ENCODE measurements at places on chromosomes 2 and 18.

- H3K27ac ChIP-seq = no peak overlapping the region
- no peaks in the 10 kb centered on the region for H3K27me3 ChIP-seq
- H3K4me1 ChIP-seq = peaks cover 14% of the 10 kb centered on the region
Measured at GRCh38 chr2:205539603-205540002, 142.7 kb upstream of the NRP2 start.

- no peaks in the 10 kb centered on the region for H3K27me3 ChIP-seq
- peak overlapping the region; percentile 25 for H3K27ac ChIP-seq
- H3K36me3 ChIP-seq = peaks cover 15% of the 10 kb centered on the region
Measured at GRCh38 chr18:49082714-49083688, 132.2 kb upstream of the SMAD7 start.

DNA sequence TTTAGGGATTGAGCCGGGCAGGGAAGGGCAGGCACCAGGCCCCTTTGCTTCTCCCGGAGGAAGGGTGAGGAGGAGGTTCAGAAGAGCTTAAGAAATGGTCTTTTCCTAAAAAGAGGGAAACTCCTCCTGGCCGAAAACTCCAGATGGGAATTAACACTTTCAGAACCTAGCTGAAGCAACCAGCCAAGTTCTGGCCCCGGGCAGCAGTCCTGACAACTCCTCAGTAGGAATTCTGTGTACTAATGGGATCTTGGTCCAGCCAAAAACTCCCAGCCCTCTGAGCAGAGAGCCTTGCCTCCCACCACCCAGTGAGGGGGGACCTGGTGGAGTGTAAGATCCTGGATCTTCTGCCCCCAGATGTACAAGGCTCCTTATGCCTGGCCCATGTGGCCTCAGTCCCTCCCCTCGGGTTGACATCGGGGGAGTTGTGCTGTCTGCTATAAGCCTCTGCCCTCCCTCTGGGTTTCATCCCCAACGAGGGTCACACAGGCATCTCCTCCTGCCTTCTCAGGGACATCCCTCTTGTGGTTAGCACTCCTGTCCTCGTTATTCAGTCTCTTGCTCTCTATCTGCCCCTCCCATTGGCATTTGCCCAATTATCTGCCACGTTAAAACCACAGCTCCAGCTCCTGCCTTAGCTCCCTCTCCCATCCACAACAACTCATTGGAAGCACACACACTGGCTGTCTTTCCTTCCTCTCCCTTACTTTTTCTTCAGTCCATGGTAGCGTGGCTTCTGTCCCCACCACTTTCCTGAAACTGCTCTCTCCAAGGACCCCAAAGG is 184.6 kb downstream of the CYP26B1 start:
- H3K4me3 ChIP-seq = no peak overlapping the region
- H3K36me3 ChIP-seq = peaks cover 2% of the 10 kb centered on the region
- peaks cover 8% of the 10 kb centered on the region for H3K27me3 ChIP-seq
- H3K27ac ChIP-seq = no peak overlapping the region

GRCh38 chr2:39119732-39120520 is 925 bp downstream of the SOS1 start:
- H3K4me1 ChIP-seq = peaks cover 55% of the 10 kb centered on the region
- H3K36me3 ChIP-seq = peaks cover 64% of the 10 kb centered on the region
- peak; percentile 66 for DNase-seq

GRCh38 chr2:174326161-174327020 is 8.4 kb upstream of the SP9 start:
- peaks cover 79% of the 10 kb centered on the region for H3K27me3 ChIP-seq
- H3K4me3 ChIP-seq = peak overlapping the region; percentile 66
- no peak overlapping the region for H3K27ac ChIP-seq
- DNase-seq = no peak

GRCh38 chr2:149894226-149894625 is 306.7 kb upstream of the MMADHC start:
- no peaks in the 10 kb centered on the region for H3K4me1 ChIP-seq
- no peak for DNase-seq
- no peaks in the 10 kb centered on the region for H3K36me3 ChIP-seq
- H3K27me3 ChIP-seq = no peaks in the 10 kb centered on the region
- no peak overlapping the region for H3K4me3 ChIP-seq
- no peak overlapping the region for H3K27ac ChIP-seq

DNA sequence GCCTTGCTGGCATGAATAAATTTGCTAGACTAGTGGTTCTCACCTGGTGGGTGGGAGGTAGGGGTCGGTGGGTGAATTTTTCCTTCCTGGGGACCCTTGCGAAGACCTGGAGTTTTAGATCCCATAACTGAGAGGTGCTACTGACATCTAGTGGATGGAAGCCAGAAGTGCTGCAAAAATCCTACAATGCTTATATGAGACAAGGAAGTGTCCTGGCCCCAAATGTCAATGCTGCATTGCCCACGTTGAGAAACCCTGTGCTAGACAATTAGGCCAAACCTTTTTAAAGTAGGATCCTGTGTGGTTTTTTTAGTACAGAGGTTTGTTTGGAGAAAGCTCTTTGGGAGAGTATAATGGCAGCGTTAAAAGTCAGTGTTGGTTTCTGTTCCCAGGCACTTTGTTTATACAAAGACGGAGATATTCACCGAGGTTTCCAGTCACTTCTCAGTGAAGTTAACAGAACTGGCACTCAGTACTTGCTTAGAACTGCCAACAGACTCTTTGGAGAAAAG is 9.6 kb downstream of the SERPINB8 start:
- H3K27ac ChIP-seq = no peak overlapping the region
- H3K27me3 ChIP-seq = no peaks in the 10 kb centered on the region
- H3K36me3 ChIP-seq = no peaks in the 10 kb centered on the region
- peak; percentile 56 for DNase-seq

- H3K36me3 ChIP-seq = no peaks in the 10 kb centered on the region
- no peak for DNase-seq
- H3K27me3 ChIP-seq = peaks cover 37% of the 10 kb centered on the region
- no peaks in the 10 kb centered on the region for H3K4me1 ChIP-seq
Measured at GRCh38 chr18:70219688-70220087, 14.2 kb upstream of the RTTN start.

DNA sequence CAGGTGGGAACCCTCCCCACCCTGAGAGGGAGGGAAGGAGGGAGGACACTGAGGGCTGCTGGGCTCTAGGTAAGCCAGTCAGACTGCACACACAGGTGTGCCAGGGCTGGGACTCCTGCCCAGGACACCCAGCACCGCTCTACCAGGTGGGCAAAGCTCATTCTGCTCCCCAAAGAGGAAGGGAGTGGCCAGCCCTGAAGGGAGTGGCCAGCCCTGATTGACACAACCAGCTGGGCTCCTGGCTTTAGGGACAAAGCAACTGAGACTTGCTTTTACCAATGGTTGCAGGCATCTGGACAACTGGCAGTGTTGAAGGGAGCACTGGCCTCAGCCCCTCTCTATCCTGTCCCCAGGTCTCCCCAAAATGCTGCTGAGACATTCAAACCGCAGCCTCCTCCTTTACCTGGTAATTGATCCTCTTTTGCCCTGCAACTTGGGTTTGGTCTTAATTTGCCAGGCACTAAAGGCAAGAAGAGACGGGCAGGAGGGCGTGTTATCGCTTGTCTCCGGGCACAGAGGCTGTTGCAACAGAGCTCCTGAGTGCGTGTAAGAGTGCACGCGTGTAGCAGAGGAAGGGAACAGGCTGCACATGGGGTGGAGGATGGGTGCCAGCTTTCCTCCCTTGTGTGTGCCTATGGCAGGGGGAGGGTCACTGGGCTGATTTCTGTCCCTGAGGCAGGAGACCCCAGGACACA is 14.5 kb upstream of the FOSL2 start:
- H3K27ac ChIP-seq = peak overlapping the region; percentile 37
- no peaks in the 10 kb centered on the region for H3K36me3 ChIP-seq
- no peak overlapping the region for H3K4me3 ChIP-seq
- peaks cover 3% of the 10 kb centered on the region for H3K27me3 ChIP-seq
- no peak for DNase-seq

DNA sequence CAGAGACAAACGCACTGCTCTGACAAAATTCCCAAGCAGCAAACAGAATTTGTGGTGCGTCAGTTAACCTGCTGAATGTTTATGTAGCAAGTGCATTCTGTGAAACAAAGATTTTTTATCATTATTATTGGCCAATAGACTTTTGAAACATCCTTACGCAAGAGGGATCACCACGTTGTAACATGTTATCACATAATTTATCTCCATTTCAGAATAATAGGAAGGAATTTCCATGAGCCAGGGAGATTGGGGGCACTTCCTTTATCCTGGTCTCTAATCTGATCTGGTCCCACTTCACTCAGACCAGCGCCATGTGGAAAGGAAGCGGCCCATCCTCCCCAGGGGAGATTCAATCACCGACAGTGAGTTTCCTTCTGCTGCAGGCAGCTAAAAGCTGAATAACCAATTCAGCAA is 166.1 kb downstream of the PID1 start:
- H3K27me3 ChIP-seq = no peaks in the 10 kb centered on the region
- no peak overlapping the region for H3K27ac ChIP-seq
- H3K36me3 ChIP-seq = no peaks in the 10 kb centered on the region
- no peak overlapping the region for H3K4me3 ChIP-seq
- DNase-seq = no peak

DNA sequence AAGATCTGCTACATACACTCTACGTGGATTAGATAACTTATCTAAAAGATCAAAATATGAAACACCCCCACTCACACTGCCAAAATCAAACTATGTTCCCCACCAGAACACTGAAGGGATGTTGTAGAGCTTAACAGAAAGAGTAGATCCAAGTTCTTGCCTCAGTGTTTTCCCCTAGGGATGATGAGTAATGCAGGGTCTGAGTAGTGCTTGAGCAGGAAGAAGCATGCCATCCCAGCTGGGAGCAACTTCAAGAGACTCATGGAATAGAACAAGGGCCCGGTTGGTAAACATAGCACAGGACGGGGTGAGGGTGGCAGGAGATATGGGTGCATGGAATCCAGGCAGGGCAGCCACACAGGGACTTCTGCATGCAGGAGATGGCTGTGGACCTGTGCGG is 74.3 kb downstream of the SNTG2 start:
- H3K36me3 ChIP-seq = no peaks in the 10 kb centered on the region
- no peak for DNase-seq
- H3K27ac ChIP-seq = no peak overlapping the region
- no peaks in the 10 kb centered on the region for H3K4me1 ChIP-seq
- H3K27me3 ChIP-seq = no peaks in the 10 kb centered on the region
- no peak overlapping the region for H3K4me3 ChIP-seq

GRCh38 chr2:188835821-188836220 is 138.4 kb upstream of the COL3A1 start:
- H3K4me1 ChIP-seq = no peaks in the 10 kb centered on the region
- H3K36me3 ChIP-seq = no peaks in the 10 kb centered on the region
- H3K27me3 ChIP-seq = no peaks in the 10 kb centered on the region
- no peak overlapping the region for H3K4me3 ChIP-seq
- DNase-seq = no peak

GRCh38 chr2:228675646-228676045 is 494.2 kb upstream of the SPHKAP start:
- no peak overlapping the region for H3K27ac ChIP-seq
- H3K36me3 ChIP-seq = no peaks in the 10 kb centered on the region
- H3K27me3 ChIP-seq = no peaks in the 10 kb centered on the region

DNA sequence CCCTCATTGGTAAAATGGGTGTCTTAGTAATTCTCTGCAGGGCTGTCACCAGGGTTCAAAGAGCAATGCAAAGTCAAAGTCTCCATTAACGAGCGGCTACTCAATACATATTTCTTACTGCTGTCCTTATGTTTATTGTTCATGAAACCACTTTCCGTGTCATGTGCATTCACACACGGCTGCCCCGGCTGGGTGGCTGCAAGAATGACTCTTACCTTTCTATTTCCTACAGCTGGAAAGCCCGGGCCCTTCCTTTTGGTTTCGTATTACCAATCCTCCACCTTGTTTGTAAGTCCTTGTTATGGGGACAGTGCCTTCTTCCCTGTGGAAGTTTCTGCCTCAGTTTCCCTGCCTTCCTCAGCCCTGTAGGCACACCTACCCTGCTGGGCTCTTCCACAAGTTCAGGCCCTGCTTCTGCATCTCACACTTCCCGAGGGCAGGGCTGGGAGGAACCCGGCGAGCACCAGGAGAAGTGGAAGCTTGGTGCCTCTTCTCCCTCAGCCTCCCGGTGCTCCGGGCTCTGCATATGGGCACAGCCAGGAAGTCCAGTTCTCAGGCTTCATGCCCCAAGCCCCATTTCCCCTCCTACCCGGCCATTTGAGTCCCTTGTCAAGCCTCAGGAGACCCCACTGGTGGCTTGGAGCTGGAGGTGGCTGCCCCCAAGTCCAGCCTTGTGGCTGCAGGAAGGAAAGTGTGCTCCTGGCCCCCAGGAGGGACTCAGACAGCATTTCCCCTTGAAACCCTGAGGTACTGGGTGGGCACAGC is 18.7 kb upstream of the ACKR3 start:
- DNase-seq = no peak
- H3K4me3 ChIP-seq = no peak overlapping the region
- H3K27ac ChIP-seq = peak overlapping the region; percentile 13
- H3K36me3 ChIP-seq = peaks cover 74% of the 10 kb centered on the region

DNA sequence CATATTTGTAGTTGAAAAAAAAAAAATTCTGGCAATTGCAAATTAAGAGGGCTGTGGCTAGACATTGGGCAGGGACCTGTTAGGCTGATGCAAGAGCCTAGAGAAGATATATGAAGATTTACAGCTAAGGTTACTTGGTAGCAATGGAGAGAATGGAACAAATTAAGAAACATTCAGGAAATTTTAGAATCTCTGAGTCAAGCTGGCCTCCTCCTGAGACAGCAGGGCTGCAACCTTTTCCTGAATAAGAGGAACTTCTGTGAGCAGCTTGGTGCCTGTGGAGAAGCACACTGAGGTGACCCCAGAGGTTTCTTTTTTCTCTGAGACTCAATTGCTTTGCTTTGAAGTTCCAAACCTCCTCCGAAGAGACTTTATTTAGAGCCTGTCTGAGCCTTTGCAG is 118.6 kb upstream of the LRATD1 start:
- H3K4me3 ChIP-seq = no peak overlapping the region
- no peaks in the 10 kb centered on the region for H3K27me3 ChIP-seq
- no peaks in the 10 kb centered on the region for H3K4me1 ChIP-seq
- H3K36me3 ChIP-seq = no peaks in the 10 kb centered on the region
- no peak for DNase-seq
- H3K27ac ChIP-seq = no peak overlapping the region

GRCh38 chr2:2083113-2083758 is 247.8 kb downstream of the MYT1L start:
- DNase-seq = no peak
- H3K36me3 ChIP-seq = no peaks in the 10 kb centered on the region
- H3K27me3 ChIP-seq = no peaks in the 10 kb centered on the region
- H3K4me1 ChIP-seq = no peaks in the 10 kb centered on the region
- H3K27ac ChIP-seq = no peak overlapping the region

DNA sequence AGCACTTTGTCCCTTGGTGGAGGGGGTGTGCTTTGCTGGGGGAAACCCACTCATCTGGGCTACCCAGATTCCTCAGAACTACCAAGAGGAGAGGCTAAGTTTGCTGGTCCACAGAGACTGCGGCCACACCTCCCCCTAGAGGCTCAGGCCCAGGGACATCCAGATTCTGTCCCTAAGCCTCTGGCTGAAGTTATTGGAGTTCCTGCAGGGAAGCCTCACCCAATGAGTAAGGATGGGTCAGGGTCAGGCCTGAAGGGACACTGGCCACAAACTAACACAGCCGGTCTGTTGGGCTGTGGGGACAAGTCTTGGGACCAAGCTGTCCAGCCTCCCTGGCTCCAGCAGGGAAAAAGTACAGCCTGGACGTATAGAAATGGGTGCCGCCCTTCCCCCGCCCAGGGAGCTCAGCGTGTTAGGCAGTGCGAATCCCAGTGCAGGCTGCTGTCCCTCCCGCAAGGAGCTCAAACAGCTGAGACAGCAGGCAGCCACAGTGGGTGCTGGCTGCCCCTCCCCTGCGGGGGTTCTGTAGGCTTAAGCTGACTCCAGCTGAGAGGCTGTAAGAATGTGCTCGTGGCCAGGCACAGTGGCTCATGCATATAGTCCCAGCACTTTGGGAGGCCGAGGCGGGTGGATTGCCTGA is 86.9 kb upstream of the ARL5A start:
- no peak for DNase-seq
- H3K36me3 ChIP-seq = no peaks in the 10 kb centered on the region
- no peak overlapping the region for H3K27ac ChIP-seq
- no peak overlapping the region for H3K4me3 ChIP-seq
- H3K27me3 ChIP-seq = peaks cover 9% of the 10 kb centered on the region
- H3K4me1 ChIP-seq = no peaks in the 10 kb centered on the region

All from activated CD8-positive, alpha-beta T cell treated with anti-CD3 and anti-CD28 coated beads, Interleukin-2, amount 10 ng/mL, durations not matched to agents 7 days and 5 days (primary cell).